NB4 (cell line): ENCODE measurements at places on chromosomes 12 and 14.
A peak's percentile ranks its signal among the peaks of the same experiment; 100 is the strongest.

DNA sequence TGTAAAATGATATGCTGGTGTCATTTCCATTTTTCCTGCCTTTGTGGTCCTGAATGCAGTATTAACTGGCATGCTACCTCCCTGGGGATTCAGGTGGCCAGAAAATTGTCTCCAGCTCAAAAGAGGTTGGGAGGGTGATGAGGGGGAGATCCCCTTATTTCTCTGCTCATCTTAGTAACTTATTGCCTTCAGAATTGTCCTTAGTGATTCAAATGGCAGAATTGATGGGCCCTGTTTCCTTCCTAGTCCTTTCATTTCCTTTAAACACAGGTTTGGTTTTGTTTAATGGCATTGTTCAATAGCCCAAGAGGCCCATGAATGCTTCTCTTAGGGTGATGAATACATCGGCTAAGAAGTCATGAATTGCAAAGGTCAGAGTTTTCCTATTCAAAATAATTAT is 207.0 kb downstream of the SLC41A2 start:
- DNase-seq: no peak

- peak; percentile 100 for DNase-seq
These were observed 100.9 kb downstream of the NCOR2 start for GRCh38 chr12:124466216-124467128.

- DNase-seq: peak; percentile 15
These were observed 872 bp downstream of the FAM177A1 start for GRCh38 chr14:35046751-35047536.

GRCh38 chr12:119730381-119730780 is 62.4 kb downstream of the PRKAB1 start:
- no peak for DNase-seq

DNA sequence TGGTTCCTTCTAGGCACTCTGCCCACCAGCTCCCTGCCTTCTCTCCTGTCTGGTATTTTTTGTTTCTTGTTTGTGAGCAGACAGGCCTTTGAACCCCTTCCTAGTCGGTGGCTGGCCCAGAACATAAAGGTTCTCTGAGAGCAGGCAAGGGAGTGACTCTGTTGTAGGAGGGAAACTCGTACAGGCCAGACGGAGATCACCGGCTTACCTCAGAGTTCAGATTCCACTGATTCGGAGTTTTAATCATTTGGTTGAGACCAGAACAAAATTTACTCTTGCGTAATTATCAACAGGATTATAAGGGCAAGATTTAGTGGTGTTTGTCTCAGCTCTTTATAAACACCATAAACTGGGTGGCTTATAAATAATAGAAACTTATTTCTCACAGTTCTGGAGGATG is 128.3 kb downstream of the PLXNC1 start:
- DNase-seq: no peak

- DNase-seq: peak; percentile 84
These were observed 1.1 kb downstream of the RHNO1 start for GRCh38 chr12:2877953-2878732.

DNA sequence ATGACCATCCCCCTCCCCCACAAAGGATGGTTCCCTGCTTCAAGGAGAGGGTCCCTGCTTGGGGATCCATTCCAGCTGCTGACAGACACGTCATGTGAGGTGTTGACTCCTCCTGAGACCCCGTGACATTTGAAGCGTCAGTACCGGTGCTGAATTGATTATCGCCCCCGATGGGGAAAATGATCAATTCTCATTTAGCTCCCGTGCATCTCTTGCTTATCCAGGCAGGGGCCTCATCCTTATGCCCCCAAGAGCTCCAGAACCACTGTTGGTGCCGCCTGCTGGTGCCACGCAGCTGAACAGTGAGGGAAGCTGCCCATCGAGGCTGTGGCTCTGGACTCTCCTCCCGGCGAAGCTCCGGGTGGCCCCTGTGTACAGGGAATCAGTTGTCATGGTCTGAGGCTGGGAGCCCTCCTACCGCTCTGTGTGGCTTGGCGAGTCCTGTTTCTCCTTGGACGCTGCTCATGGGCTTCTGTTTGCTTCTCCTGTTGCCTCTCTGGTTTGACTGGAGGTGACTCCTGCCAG is 4.6 kb downstream of the KIF26A start:
- DNase-seq: no peak
